Heart left ventricle (tissue), 16 donors: ENCODE measurements at places on chromosomes 5 and 9.

GRCh38 chr9:38652044-38652443, 31.6 kb upstream of the ANKRD18A start:
- no peak for DNase-seq

DNA sequence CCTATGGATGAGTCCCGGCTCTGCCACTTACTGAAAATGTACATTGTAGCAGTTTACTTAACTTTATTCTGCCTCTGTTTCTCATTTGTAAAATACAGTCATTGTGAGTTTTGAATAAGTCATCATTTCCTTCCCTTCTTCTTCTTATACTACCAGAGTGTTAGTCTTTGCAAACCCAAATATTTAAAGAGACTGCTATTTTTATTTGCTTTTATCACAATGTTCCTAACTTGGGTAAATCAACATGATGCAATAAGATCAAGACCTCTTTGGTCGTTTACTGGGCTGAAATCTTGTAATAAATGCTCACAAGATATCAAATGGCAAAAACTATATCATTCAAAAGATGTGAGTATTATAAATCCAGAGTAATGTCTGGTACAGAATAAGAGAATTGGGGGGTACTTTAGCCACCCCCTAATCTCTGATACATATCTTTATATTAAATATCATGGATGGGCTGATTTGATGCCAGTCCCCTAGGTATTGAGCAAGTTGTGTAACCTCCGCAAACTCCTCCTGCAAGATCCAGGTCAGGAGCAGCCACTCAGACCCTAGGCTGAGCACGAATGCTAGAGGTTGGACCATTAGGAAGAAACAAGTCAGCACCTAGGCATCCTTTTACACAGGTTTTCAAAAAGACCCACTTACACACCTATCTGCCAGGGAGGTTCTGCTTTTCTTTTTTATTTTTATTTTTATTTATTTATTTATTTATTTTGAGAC, 13.3 kb upstream of the GLDC start:
- DNase-seq, result no peak

GRCh38 chr9:109812818-109813281, 32.9 kb downstream of the PALM2AKAP2 start:
- no peak for DNase-seq

- DNase-seq, result no peak
Measured at GRCh38 chr9:133060417-133060841, 1.4 kb upstream of the CEL start.

- no peak for DNase-seq
Measured at GRCh38 chr9:19124430-19124793, 2.9 kb downstream of the PLIN2 start.
